A549 (cell line): ENCODE measurements at places on chromosomes 7 and 10.

GRCh38 chr10:103452506-103453230, 498 bp upstream of the CALHM2 start:
- no peak for DNase-seq

- DNase-seq, result peak; percentile 62
Observed at GRCh38 chr10:89351780-89352597, 24.2 kb downstream of the IFIT3 start.

- no peak for DNase-seq
Observed at GRCh38 chr7:150405584-150406311, 26.6 kb downstream of the ZNF775 start.

GRCh38 chr10:129030996-129031843, 435.8 kb upstream of the MGMT start:
- peak; percentile 58 for DNase-seq

DNA sequence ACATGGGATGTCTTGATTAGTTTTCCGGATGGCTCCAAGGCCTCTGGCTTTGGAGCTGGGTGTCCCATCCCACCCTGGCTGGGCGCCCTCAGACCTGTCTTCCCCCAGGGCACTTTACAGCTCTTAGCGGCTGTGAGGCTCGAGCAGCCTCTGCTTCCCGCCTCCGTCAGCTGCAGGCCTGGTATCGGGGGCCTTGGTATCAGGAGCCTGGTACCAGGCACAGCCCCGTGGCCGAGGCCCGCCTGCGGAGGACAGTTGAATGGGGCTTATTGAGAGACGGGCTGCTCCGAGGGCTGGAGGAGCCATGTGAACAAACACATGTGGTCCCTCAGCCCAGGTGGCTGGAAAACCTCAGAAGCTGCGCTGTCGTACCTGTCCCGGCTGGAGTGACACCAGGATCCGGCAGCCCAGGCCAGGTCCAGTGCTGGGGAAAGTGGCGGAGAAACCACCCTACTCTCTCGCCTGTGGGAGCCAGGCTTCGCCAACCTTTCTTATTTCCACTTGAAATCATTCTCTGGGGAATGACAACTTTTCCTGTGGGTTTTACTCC, 23.9 kb upstream of the AP5Z1 start:
- DNase-seq, result no peak

- DNase-seq, result no peak
Observed at GRCh38 chr7:70298780-70299471, 700.7 kb downstream of the AUTS2 start.

DNA sequence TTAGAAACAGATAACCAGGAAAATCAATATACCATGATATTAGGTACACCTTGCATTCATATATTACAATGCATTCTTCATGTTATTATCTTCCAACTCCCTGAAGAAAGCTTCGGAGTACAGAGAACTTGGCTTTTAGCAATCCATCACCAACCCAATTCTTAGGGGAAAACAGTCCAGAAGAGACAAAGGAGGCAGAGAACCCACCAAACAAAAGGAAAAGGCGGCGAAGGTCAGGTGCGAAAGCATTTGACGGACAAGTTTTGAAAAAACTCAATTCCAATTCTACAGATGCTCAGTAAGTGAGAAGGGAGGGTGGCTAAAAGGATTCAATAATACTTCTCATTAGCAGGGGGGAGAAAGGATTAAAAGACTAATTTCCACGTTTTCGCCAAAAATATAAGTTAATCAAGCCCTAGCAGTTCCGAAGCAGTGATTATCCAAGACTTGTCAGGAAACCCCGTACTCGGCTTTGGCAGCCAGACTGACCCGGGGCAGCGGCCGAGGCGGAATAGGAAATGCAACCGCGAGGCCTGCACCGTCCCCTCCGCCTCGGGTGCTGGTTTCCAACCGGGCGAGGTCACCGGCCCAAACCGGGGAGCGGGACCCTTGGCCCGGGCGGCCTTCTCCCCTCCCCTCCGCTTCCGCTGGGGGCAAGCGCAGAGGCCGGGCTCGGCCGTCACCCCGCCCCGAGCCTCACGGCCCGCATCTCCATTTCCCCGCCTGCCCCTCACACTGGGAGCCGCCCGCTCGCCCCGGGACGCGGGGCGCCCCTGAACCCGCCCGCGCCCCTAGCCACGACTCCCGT, 747 bp downstream of the GDI2 start:
- peak; percentile 27 for DNase-seq

DNA sequence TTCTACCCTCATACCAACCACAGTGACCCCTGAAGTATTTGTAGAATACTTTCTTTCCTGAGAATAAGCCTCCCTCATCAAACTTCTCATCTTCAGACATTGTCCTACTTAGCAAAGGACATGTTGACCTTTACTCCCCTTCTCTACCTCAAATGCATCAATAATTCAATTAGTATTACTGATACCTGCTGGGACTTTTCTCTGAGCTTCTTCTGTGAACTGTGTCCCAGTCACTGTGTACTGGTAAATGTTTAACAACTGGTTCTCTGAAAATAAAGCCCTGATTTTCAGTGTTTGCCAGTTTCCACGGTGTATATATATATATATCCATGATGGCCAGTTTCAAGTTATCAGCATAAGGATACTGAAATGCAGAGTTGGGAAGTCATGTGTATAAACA, 12.2 kb downstream of the PANK1 start:
- DNase-seq, result no peak

DNA sequence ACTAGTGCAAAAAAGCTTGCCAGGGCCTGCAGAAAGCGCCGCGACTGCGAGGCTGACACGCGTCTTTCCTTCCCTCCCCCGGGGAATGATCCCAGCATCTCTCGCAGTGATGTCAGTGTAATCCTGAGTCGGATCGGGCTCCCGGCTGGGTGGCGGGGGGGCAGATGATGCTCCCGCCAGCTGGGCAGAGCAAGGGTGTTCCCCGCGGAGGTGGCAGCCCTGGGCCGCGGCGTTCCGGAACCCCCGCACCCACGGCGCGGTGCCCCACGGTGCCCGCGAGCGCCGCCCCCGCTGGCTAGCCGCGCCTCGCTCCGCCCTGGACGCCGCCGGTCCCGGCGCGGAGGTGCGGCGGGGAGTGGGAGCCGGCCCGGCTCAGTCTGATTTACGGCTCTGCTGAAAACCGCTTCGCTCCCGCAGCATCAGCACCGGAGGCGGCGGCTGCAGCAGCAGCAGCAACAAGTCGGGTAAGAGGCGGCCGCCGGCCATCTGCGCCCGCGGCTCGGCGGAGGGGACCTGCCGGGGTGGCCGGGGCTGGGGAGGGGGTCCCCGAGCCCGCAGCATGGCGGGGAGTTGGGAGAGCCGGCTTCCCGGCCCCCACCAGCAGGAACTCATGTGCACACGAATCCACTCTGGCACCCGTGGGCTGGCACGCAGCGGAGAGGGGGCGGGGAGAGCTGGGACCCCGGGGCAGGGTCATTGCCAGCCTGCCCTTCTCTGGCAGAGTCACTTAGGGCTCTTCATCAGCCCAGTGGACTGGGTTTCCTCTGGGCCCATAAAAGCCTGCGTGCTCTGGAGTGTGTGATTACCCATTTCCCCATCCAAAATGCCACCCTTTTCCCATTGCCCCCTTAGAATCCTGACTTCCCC, at the start of gene ZNF365:
ZNF365 (plus strand) TSS at position 375 of the 867 bp plus-strand sequence. CDS start 1,825 bp downstream, outside the sequence.
- DNase-seq, result peak; percentile 37

DNA sequence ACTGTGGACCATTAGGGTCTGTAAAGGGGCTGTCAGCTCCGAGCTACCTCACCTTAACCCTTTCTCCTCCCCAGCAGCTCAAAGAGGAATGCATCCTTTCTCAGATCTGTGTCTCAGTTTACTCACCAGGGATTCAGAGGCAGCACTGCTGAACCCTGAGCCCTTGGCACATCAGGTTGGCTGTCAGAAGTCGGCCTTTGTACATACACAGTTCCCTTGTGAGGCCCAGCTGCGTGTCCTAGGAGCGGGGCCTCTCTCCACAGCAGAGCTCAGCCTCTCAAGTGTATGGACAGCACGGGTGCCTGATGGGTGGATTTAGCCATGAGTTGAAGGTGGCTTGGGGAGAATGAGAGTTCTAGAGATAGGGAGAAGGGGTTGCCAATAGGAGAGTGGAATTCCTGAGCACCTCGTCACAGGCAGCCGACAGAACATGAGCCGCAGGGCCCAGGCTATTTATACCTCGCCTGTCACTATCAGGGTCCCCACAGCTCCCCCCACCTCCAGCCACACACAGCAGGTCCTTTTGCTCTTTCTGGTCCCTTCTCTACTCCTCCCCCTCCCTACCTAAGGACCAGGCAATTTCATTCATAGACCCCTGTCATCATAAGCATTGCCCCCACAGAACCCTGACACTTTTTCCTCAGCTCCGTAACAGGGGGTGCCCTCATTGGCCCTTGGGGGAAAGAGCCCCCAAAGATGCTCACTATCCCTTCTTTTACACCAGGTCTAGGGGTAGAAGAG, 2.1 kb upstream of the FLNC start:
- DNase-seq, result no peak

DNA sequence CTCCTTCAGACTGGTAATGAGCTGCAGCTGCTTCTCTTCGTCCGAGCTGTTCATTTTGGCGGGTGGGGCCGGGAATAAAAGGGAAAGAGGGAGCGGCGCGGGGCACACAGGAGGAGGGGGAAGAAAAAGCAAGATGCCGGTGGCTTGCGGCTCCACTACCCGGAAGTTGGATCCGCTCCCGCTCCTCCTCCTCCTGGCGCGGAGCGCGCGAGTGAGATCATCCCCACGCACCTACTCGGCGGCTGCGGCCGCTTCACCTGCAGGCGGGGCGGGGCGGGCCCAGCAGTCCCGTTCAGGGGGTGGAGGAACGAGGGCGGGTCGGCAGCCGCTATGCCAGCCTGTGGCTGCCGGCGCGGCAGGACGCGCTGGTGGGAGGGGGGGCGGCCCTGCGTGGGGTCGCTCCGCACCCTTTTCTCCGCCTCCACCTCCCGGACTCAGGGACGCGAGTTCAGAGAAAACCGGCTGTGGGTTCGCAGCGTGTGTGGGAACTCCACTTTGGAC, at the start of gene SHTN1:
SHTN1 (minus strand) TSS at position 162 of the 501 bp plus-strand sequence; CDS start at position 54, 108 bp downstream.
- peak; percentile 68 for DNase-seq

DNA sequence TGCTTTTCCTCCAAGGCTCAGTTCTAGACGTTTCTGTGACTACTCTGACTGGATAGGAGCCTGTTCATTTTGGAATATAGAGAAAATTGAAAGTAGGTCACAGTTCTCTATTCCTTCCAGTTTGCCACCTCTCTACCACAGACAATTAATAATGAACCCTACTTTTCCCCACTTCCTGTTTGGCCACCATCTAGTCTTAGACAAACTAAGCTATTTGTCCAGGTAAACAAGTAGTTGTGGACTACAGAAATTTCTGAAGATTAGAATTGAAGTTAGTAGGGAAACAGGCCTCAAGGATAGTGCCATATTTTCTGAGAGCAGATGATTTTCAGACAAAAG, 87.0 kb downstream of the AUTS2 start:
- DNase-seq, result no peak

- no peak for DNase-seq
Observed at GRCh38 chr10:29567003-29567402, 67.8 kb downstream of the SVIL start.
